ENCODE measurements at places on chromosomes 6 and 20.

DNA sequence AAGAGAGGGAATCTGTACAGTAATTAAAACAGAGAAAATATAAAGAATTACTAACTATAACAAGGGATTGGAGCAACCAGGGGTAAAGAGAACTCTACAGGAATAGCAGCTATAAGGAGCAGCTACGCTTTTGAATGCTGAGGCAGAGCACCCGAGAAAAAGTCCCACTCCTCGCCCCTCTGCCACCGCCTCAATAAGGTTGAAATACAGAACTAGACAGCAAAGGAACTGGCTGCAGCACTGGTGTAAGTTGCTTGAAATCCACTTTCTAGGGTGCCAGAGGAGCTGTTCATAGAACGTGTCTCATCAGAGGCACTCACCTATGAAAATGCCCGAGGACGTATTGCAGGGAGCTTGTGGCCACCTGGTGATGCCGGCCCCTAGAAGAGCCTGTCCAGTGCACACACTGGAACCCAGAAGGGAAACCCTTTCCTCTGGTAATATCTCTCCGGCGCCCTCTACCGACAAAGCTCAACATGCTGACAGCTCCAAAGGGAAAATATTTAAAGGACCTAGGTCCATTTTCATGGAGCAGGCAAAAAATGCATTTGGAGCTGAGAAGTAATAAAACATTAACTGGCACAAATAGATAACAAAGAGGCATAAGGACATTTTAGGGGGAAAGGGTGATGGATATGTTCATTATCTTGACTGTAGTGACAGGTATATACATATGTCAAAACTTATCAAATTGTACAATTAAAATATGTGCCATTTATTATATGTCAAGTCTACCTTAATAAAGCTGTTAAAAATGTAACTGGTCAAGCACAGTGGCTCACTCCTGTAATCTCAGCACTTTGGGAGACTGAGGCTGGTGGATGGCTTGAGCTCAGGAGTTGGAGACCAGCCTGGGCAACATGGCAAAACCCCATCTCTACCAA, 137.4 kb upstream of the HDAC2 start:
- peak; percentile 50 for DNase-seq

GRCh38 chr6:14734416-14735340, 511.2 kb upstream of the JARID2 start:
- DNase-seq: no peak

DNA sequence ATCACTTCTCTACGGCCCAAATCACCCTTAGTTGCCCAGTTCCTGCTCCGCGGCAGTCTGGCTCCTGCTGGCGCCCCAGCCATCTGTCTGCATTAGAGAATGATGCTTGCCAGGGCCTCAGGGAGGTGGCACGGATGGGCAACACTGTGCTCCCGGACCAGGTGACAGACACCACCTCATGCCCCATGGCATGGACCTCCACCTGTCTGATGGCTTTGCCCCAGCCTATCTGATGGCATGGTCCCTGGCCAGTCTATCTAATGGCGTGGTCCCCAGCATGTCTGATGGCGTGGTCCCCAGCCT, 18.8 kb upstream of the MRGBP start:
- DNase-seq: no peak

GRCh38 chr20:60214901-60215815, 256.9 kb downstream of the CDH26 start:
- DNase-seq: no peak

Measured in NCI-H460 (cell line).